Mucosa of gallbladder (tissue), 1 donor: ENCODE measurements at places on chromosomes 7 and 10. TPM values are rescaled to one million over a fixed set of nuclear protein-coding genes. Genes with fewer than 3 reads are reported as not detected.
A peak's percentile ranks its signal among the peaks of the same experiment; 100 is the strongest.

- no peak for DNase-seq
Observed at GRCh38 chr10:116712519-116712918, 29.8 kb downstream of the HSPA12A start.

The TUBAL3 gene
- 0.49 TPM for total RNA-seq

- DNase-seq, result no peak
Observed at GRCh38 chr10:117621795-117622420, 79.4 kb downstream of the EMX2 start.

GRCh38 chr10:81136261-81136660, 598.6 kb downstream of the SH2D4B start:
- DNase-seq, result no peak

GRCh38 chr7:91351374-91351773, 87.1 kb downstream of the FZD1 start:
- DNase-seq, result no peak

- DNase-seq, result no peak
Observed at GRCh38 chr10:91422915-91423314, 12.8 kb downstream of the HECTD2 start.

GRCh38 chr7:77457779-77458178, 41.6 kb upstream of the GSAP start:
- DNase-seq, result no peak

The PNLIPRP2 gene
- 1.2 TPM for total RNA-seq

The NPY4R gene
- total RNA-seq, result 0.14 TPM

- no peak for DNase-seq
Observed at GRCh38 chr7:116122972-116123595, 87.3 kb upstream of the TES start.

DNA sequence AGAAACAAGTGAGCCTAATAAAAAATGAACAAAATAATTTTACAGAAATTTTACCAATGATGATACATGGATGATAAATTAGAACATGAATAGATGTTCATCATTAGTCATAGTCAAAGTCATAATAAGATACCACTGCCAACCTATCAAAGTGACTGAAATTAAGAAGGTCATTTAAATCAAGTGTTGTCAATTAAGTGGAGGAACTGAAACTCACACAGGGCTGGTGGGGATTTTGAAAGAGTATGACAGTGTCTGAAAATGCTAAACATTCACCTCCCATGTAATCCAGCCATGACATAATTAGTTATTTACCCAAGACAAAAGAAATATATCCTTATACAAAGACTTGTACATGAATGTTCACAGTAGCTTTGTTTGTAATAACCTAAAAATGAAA, 57.1 kb upstream of the DYNC1I1 start:
- DNase-seq, result no peak

DNA sequence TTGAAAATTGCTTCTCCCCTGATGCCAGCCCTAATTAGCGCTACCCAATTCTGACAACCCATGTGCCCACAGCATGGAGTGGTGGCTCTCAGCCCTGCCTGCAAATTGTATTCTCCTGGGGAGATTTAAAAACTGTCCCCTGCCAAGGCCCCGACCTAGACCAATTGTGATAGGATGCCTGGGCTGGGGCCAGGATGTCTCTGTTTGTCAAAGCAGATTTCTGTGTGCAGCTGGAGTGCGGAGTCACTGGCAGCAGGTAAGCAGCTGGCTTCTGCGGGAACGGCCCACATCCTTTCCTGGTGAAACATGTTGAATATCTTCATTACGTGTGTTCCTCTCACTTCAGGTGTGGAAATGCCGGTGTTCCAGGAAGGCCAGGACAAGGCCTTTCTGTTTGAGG, 238.6 kb downstream of the WDR37 start:
- no peak for DNase-seq

GRCh38 chr7:157403646-157404401, 67.0 kb downstream of the DNAJB6 start:
- no peak for DNase-seq

- DNase-seq, result peak; percentile 69
Observed at GRCh38 chr10:95246582-95247051, 44.2 kb downstream of the PDLIM1 start.

- no peak for DNase-seq
Observed at GRCh38 chr10:128996092-128996491, 470.9 kb upstream of the MGMT start.

The FRMD4A gene
- total RNA-seq, result 55.4 TPM

DNA sequence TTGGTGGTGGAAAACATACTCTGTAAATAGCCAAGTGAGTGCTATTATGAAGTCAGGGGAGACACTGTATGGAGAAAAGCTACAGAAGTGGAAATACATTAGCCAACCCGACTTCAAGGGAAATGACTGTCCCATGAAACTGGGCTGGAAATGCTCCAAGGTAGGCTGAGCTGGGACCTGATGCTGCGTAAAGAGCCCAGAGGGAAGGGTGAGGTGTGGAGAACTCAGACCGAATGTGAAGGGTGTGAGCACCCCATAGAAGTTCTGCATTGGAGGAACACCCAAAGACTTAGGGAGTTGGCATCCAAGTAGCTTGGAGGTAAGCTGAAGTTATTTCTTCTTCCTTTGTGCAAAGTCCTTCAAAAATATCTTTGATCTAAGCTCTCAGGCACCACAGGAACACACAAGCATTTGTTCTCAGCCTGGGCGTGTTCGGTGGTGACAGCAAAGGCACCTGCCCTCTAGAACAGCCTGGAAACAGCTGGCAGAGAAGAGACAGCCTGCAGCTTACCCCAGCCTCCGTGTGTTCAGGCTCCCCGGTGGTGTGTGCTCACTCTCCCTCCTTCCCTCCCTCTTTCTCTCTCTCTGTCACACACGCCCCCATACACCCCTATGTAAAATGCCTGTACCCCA, 19.1 kb upstream of the GJD4 start:
- no peak for DNase-seq

DNA sequence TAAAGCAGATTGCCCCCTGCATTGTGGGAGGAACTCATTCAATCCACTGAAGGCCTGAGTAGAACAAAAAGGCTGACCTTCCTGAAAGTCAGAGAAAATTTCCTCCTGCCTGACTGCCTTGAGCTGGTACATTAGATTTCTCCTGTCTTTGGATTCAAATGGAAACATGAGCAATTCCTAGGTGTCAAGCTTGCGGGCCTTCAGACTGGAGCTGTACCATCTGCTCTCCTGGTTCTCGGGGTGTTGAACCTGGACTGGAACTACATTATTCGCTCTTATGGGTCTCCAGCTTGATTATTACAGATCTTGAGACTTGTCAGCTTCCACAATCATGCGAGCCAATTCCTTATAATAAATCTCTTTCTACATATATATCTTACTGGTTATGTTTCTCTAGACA, 173.6 kb upstream of the STEAP4 start:
- DNase-seq, result no peak

GRCh38 chr10:17479822-17480221, 25.4 kb upstream of the ST8SIA6 start:
- no peak for DNase-seq

DNA sequence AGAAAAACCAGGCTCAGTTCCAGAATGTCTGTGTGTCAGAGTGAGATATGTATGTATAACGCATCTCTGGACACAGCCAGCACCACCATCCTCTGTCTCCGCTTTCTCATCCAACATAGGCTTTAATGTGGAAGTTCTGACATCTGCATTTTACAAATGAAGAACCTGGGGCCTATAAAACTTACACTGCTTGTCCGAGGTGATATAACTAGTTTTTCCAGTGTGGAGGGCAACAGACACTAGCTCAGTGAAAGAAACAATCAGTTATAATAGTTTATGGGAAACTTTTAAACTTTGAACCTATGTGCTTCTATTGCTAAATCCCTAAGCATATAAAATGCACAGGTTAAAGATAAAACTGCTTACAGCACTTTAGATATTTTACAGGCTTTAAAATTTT, 208.7 kb downstream of the CRPPA start:
- no peak for DNase-seq

The ANKRD30A gene
- not detected for total RNA-seq

- DNase-seq, result no peak
Observed at GRCh38 chr10:31920538-31920937, 8.1 kb downstream of the ARHGAP12 start.

GRCh38 chr7:88269586-88269985, 37.1 kb downstream of the STEAP4 start:
- DNase-seq, result no peak

The ACTR1A gene
- 96.4 TPM for total RNA-seq

The SMARCD3 gene
- 56.3 TPM for total RNA-seq

The NKX2-3 gene
- 4.4 TPM for total RNA-seq

DNA sequence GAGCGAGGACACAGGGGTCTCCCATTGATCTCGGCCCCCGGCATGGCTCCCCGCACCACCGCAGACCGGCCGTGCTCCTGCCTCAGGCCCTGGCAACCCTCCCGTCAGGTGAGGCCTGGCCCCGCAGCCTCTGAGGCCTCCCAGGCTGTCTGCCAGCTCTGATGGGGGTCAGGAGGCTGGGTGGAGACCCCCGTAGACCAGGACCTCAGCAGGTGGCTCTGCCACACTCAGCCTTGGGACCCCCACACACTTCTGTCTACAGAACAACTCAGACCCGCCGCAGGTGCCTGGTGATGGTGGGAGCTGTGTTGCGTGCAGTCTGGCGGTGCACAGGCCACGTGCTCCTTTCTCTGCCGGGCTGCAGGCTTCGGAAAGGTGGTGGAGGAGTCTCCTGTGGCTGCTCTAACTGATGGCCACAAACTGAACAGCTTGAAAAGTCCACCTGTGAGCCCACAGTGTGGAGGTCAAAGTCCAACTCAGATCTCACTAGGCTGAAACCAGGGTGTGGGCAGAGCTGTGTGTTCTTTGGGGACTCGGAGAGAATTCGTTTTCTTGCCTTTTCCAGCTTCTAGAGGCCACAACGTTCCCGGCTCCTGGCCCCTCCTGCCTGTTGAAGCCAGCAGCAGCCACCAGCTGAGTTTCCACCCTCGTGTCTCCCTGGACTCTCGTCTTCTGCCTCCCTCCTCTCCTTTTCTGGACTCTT, 62.5 kb downstream of the PWWP2B start:
- DNase-seq, result peak; percentile 66

DNA sequence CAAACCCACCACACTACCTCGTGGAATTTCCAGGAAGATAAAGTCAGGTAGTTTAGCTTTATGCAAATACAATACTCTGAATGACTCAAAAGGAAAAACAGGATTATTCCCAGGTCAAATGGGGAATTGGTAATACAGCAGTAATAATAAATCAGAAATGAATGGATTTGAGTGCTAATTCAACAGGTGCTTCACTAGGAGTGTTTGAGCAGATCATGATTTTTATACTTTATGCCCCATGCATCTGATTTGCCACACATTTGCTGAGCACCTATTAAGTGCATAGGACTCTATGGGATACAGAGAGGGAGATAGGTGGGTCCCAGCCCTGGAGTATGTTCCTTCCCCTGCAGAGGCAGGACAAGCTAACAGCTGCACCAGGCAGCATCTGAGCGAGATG, 381.4 kb upstream of the PODXL start:
- DNase-seq, result no peak

DNA sequence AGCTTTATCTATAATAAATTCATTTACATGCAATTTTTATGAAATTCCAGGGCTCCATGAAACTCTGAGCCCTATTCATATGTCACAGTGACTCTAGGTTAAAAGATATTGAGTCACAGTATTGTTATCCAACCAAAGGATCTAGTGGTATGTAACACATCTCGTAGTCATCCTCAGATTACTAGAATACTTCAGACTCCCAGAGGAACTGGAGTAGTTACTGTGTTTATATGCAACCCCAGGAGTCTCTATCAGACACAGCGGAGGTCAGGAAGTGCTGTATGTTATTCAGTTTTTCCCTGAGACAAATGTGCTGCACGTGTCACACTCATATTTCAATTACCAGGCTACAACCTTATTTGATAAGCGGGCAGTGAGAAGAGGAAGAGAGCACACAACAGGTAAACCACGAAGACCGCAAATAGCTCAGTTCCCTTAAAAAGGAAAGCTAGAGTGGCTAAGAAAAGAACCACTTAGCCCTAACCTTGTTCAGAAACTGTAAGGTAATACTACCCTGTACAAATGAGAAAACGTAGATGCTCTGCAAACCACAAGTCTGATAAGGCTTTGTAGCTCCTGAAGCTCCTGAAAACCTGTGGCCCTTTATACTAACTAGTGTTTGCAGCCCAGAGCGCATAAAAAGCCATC, 114.0 kb upstream of the CNTNAP2 start:
- no peak for DNase-seq

DNA sequence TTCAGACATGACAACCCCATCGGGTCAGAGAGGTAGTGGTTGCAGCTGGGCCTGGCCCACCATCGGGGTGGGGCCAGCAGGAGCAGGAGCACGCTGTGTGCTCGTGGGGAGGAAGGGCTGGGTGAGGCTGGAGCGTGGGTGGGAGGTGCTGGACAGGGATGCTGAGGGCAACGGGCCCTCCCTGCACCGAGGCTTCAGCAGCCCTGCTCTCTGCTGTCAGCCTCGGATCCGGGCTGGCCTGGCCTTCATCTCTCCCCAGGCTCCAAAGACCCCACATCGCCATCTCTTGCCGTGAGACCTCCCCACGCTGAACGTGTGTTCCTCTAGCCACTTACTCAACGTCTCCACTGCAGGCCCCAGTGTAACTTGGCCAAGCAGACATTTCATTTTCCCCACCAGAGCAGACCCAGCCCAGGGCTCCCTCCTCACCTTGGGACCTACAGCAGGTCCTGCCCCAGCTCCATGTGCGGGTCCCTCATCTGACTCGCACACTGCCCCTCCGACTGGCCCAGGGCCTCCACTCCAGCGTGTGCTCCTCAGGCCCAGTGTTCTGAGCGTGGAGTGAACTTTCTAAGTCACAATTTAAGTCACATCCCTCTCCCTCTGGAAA, 462.4 kb downstream of the DNAJB6 start:
- DNase-seq, result no peak

The C10orf95 gene
- 0.46 TPM for total RNA-seq

- no peak for DNase-seq
Observed at GRCh38 chr10:100750291-100751210, 5.2 kb downstream of the PAX2 start.

The CFAP46 gene
- total RNA-seq, result 1.0 TPM

- peak; percentile 42 for DNase-seq
Observed at GRCh38 chr10:43461950-43462349, 25.0 kb downstream of the ZNF487 start.

The ASAH2 gene
- 2.8 TPM for total RNA-seq

- DNase-seq, result no peak
Observed at GRCh38 chr10:30536578-30536977, 93.0 kb downstream of the LYZL2 start.

DNA sequence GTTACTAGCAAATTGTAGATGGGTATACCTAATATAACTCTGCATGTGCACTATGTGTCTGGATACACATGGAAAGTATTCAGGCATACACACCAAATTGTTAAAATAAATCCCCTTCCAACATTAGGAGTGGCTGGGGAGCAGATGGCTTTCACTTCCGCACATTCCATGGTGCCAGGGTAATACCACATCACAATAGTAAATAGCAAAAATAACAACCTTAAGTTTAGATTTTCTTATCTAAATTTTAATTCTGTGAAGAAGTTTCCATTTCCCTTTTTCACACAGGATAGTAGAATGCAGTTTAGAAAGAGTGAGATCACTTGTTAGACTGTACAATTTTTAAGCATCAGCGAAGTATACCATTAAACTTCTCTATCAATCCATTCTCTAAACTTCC, 5.8 kb upstream of the ALOX5 start:
- no peak for DNase-seq

The HOXA3 gene
- 1.8 TPM for total RNA-seq

GRCh38 chr7:131653418-131654248, 97.2 kb upstream of the PODXL start:
- DNase-seq, result no peak
